C1 segment of cervical spinal cord (tissue), 14 donors: ENCODE measurements at places on chromosomes 11 and 22.

DNA sequence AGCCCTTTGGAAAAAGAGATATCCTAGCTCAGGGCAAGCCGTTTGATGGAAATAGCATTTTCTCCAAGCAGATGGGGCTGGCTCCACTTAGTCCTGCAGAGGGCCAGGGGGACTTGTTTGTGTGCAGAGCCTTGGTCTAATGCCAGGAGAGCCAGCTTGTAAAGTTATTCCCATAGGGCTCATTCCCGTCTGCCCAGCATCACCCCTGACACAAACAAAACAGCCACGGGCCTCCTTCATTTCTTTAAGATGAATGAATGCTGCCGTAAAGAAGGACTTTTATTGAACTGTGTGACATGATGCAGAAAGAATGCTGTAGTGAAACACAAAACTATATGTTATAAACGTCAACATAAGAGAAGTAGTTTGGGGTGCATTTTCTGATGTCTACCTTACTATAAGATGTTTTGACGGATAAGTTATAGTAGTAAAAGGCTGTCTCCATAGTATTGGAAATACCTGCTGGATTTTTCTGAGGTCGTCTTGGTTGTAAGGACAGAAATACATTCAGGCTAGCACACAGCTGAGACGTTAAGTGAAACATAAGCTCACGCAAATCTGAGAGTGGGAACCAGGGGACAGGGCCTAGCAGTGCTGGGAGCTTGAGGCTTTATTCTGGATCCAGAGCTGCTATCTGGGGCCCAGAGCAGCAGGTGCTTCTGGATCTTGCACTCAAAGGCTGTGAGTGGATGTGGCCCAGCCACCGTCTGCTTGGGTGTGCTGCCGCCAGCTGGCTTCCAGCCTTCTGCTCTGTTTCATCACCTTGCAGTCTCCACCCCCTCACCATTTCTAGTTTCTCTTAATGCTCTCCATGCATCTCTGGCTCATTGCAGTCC lies 53.3 kb downstream of the NCAM1 start:
- DNase-seq = peak; percentile 7

DNA sequence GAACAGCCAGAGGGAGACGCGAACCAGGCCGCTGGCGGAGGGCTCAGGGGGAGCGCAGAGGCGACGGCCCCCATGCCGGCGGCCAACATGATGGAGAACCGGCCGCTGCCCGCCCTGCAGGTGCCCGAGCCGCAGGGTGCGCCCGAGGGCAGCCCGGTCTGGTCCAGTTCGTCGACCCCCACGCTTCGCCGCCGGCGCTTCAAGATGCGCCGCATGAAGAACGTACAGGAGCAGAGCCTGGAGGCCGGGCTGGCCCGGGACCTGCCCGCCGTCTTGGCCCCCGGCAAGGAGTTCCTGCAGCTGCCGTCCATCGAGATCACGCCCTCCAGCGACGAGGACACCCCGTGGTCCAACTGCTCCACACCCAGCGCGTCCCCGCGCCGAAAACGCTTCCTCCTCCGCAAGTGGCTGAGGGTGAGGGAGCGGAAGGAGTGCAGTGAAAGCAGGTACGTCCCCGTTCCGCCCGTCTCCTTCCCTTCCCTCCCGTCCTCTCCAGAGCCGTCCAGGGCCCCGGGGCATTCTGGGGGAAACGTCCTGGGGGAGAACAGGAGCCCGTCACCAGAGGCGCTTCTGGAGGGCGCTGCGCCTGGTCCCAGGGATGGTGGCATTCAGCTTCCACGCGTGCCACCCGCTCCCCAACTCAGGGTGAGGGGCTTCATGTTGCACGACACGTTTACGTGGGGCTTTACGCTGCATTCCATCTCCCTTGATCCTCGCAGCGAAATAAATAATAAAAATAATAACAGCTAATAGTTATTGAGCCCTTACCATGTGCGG lies 840 bp downstream of the GRAMD1B start:
- no peak for DNase-seq

DNA sequence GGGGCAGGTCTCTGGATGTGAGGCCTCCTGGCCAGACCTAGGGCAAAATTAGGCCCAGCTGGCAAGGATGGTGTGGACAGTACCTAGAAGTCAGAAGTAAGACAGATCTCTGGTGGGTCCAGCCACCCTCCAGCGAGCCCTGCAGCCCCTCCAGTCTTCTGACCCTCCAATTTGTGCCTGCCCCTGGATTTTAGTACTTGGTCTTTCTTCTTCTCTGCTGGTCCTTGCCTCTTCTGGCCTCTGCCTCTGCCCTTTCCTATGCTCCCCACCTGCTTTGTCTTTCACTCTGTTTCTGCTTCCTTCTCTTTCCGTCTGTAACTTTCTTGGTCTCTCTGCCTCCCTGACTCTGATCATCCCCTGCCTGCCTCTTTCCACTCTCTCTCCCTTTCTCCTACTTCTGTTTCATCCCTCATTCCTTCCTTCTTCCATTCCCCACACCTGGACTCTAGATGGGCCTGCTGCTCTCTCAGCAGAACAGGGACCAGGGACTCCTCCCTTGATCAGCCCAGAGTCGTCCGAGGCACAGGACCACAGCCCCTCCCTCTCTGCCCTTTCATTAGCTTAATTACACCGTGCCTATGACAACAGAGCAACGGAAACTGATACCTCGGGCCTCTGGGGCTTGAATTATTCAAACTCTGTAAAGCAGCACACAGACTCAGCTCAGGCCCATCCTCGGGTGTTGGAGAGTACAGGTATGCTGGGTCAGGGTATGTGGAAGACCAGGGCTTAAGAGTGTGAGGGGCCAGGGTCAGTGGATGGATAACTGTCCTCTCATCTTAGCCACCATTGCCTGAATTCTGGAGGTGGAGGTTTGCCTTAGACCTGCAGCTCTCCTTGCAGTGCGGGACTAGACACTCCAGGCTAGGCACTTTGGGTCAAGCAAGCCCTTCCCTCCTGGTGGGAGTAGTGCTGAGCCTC lies at the start of gene CHRNA10:
Gene CHRNA10 (minus strand): TSS at position 51 of the 921 bp plus-strand sequence. CDS start 72 bp downstream, outside the sequence.
- DNase-seq = no peak

- DNase-seq = no peak
Measured at GRCh38 chr22:48478529-48479265, 1349.0 kb downstream of the BRD1 start.

GRCh38 chr11:62715150-62716130 lies 8.0 kb downstream of the GNG3 start:
- DNase-seq = no peak

GRCh38 chr11:126280595-126280994 lies 2.3 kb upstream of the TIRAP start:
- no peak for DNase-seq

DNA sequence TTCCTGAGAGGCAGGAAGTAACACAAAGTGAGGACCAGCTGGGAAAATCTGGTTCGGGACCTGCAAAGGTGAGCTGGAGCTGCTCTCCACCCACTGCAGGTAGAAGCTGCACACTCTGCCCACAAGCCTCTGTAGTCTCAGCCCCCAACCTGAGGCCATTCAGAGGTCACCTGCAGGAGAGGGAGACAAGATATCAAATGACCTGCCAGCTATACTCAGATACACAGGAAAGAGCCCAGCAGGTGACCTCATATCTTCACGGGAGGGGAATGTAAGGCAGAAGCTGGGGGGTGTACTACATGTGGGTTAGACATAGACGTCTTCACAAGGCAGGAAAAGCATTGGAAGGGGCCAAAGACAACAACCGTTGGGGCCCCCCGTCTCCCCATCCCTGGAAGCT lies 86.1 kb downstream of the APIP start:
- DNase-seq = no peak

- DNase-seq = no peak
Measured at GRCh38 chr11:11579012-11579988, 42.5 kb downstream of the GALNT18 start.

GRCh38 chr11:103923451-103923931 lies 112.9 kb upstream of the DDI1 start:
- DNase-seq = no peak

GRCh38 chr11:96045622-96046456 lies 121.9 kb upstream of the MTMR2 start:
- no peak for DNase-seq

- DNase-seq = no peak
Measured at GRCh38 chr11:61378713-61379313, 13.6 kb upstream of the TMEM216 start.

GRCh38 chr22:48091656-48092223 lies 1329.3 kb downstream of the TBC1D22A start:
- no peak for DNase-seq

DNA sequence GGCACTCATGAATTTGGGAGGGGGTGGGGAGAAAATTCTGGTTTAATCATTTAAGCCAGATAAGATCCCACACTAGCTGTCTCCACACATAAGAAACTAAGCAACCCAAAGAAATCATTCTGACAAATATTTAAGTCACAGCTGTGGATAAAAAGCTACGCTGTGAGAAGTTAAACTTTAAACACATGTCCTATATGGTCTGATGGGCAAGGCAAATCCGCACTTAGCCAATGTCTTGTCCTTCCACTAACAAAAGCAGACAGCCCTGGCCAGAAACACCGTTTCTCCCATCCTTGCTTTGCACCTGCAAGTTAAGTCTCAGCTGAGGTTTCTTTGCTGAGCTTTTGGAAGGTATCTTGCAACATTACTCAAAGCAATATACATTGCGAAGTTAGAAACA lies 68.0 kb downstream of the ETS1 start:
- no peak for DNase-seq

- DNase-seq = no peak
Measured at GRCh38 chr22:19824926-19825339, 29.7 kb downstream of the GNB1L start.

GRCh38 chr11:10534316-10534715 lies 6.7 kb downstream of the RNF141 start:
- no peak for DNase-seq

- no peak for DNase-seq
Measured at GRCh38 chr11:84930863-84931262, 696.3 kb downstream of the DLG2 start.

DNA sequence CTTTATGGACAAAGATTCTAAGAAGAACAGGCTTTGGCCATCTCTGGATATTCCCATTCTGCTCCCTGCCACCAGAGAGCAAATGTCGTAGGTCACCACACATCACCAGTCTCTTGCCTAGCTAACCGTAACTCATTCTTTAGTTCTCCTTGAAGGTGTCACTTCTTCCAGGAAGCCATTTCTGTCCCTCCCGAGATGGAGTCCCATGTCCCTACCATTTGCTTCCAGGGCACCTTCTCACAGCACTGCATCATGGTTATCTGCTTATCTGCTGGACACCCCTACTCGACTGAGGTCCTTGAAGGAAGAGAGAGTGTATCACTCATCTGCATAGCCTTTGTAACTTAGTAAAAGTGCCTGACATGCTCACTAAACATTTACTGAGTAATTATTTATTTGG lies 47.6 kb downstream of the FAM83F start:
- no peak for DNase-seq

- no peak for DNase-seq
Measured at GRCh38 chr11:61567286-61568061, 13.4 kb downstream of the SYT7 start.

GRCh38 chr11:104905271-104905670 lies 7.0 kb upstream of the CASP12 start:
- no peak for DNase-seq

GRCh38 chr22:38839686-38840085 lies 4.1 kb downstream of the NPTXR start:
- no peak for DNase-seq

DNA sequence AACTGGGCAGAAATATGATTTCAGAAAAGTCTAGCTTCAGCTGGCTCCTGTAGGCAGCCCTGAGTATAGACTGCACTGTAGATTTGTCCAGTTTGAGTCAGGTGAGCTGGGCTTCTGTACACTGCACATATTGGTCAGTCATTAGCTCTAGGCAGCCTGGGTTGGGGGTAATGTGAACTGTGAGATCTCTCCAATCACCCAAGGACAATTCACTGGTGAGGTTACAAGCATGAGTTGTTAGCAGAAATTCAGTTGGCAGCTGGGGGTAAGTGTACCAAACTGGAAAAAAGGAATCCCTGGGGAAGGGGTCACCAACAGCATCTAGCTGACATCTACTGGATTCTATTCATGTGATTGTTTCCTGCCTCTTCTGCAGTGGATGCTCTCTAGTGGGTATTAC lies 39.7 kb downstream of the MRGPRX2 start:
- DNase-seq = no peak

DNA sequence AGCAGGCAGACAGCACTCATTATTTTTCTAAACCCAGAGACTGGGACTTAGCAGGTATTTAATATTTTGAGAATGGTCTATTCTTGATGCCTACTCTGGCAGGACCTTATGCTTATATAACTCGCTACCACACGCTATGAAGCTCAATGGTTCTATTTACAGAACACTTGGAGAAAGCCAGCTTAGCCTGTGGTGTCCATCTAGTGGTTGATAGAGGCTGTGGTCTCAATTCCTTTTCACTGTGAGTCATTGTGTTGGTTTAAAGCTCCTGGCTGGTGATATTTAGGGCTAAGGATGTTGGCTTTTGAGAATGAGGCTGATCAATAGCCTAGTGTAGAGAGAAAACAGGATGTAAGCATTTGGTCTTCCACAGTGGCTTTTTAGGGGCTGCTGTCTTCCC lies 206.4 kb downstream of the DBX1 start:
- no peak for DNase-seq

DNA sequence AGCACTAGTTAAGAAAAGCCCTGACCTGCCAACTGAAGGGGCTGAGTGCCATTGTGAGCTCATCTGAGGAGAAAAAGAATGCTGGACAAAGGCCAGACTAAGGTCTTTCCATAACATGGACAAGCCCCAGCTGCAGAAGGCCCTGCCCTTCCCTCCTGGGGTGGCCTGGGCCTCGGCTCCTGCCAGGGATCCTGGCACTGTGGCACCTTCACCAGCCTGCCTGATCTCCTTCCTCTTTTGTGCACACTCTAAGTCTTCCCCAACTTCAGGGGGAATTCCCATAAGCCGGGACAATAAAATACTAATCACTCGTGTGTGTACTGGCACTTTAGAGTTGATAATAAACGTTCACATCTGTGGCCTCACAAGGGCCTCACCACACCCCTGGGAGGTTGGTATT lies 9.9 kb downstream of the TMPRSS13 start:
- no peak for DNase-seq

DNA sequence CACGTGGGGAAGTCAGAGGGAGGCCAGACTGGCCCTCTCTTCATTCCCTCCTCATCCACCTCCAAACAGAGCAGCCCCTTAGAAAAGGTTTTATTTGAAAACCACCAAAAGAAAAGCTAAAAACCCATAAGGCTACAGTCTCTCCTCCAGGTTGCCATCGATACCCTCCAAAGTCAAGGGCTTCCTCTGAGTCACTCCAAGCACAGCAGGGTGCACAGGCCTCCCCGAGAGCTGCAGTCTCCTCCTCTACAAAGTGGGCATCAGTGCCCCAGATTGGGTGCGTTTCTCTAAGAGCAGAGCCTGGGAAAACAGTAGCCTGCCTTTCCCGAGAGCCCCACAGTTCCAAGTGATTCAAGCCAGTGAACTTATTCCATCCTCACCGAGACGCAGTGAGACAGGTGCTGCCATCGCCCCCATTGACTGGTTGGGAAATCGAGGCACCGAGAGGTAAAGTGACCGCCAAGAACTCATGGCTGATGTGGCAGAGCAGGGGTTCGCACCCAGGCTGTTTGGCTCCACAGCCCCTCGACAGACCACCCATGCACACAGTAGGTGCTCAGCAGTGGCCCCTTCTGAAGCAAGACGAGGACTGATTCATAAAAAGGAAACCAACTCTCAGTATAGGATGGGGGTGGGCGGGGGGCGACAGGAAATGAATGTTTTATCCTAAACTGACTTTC lies 91.7 kb upstream of the SHISAL1 start:
- DNase-seq = no peak

- DNase-seq = no peak
Measured at GRCh38 chr11:45163956-45164575, 17.6 kb downstream of the PRDM11 start.
